ENCODE measurements at places on chromosomes 12 and 14.

GRCh38 chr12:66964629-66965028 lies 285.8 kb upstream of the GRIP1 start:
- no peak for DNase-seq

DNA sequence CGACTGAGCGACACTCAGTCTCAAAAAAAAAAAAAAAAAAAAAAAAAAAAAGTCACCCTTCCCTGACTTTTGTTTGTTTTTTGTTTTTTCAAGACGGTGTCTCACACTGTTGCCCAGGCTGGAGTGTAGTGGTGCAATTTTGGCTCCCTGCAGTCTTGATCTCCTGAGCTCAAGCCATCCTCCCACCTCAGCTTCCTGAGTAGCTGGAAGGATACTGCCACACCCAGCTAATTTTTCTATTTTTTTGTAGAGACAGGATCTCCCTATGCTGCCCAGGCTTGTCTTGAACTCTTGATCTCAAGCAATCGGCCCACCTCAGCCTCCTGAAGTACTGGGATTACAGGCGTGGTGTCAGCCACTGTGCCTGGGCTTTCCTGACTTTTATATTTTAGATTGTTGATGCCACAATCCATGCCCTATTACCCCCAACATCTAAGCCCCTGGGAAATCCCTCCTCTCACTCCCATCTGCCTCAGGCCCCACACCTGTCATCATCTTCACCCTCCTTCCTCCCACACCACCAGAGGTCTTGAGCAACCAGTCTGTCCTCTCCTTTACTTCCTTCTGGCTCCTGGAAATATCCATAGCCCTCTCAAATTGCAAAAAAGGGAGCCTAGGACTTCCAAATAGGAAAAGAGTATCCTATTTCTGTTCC lies 7.8 kb downstream of the IKZF4 start:
- no peak for DNase-seq

GRCh38 chr14:76589246-76589645 lies 172.0 kb upstream of the VASH1 start:
- DNase-seq = no peak

DNA sequence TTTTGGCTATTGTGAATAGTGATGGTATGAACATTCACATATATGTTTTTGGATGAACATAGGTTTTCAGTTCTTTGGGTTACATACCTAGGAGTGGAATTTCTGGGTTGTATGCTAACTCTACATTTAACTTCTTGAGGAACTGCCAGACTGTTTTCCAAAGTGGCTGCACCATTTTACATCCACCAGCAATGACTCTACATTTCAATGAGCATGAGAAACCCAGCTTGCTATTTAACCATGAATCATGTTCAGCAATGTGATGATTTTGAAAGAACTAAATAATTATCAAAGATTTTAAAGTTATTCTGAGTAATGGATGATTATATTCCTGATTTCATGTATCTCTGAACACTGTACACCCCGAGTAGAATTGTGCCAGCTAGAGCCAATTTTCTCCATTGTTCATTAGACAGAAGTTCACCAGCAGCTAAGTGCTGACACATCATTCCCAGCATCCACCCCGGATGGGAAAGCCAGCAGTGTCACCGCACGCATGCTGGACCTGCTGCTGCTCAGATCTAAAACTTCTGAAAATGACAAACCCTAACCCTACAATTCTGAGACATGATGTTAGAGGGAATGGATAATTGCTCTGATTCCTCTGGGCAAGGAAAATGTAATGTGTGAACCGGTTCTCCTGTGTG lies 13.3 kb upstream of the ANAPC5 start:
- no peak for DNase-seq

DNA sequence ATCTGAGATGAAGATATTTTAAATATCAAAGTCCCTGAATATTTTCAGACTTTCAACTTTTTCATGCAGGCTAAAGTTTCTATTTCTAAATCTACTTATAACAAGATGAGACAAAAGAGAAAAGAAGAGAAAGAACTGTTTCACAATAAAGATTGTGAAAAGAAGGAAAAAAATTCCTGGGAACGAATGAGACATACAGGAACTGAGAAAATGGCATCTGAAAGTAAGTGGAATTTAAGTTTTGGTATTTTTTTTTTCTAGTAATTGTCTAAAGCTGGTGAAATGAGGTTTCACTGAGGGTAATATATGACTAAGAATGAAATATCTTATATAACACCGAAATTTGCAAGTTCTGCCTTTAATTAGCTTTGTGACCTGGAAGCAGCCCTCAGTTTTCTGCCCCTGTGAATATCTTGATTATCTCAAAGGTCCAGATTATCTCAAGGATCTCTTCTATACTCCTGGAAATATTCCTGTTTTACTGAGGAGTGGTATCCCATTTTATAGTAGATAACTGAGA lies 55.7 kb upstream of the PRPF39 start:
- DNase-seq = no peak

- no peak for DNase-seq
These were observed 204.4 kb downstream of the ALX1 start for GRCh38 chr12:85484387-85484786.

GRCh38 chr14:20873370-20874177 lies 17.6 kb upstream of the RNASE3 start:
- DNase-seq = peak; percentile 92

- no peak for DNase-seq
These were observed 203.1 kb downstream of the AEBP2 start for GRCh38 chr12:19642345-19642744.

DNA sequence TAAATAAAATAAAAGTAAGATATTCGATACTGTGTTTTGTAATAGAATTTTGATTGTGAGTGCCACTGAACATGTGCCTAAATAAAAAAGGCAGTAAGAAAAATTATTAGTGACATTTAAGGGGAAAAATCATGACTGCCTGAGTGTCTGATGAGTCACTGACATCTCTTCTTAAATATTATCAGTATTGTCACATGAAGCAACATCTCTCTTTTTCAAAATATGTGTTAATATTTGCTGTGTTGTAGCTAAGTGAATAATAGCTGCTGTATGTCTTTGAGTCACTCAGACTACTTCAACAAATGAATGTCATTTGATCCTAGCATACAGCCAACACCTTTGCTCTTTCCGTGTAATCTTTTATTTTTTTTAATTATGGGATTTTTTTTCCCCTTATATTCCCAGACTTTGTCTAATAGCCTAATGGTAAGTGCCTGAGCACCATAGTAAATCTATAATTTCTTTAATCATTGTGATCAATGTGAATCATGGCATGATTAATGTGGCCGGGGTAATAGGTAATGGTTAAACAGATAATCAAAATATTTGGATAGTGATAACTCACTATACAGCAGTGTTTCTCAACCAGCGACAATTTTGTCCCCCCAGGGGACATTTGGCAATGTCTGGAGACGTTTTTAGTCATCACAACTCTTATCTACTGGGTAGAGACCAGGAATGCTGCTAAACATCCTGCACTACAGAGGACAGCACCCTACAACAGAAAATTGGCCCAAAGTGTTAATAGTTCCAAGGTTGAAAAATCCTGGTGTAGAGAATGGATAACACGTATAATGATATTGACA lies 11.7 kb upstream of the OTX2 start:
- no peak for DNase-seq

DNA sequence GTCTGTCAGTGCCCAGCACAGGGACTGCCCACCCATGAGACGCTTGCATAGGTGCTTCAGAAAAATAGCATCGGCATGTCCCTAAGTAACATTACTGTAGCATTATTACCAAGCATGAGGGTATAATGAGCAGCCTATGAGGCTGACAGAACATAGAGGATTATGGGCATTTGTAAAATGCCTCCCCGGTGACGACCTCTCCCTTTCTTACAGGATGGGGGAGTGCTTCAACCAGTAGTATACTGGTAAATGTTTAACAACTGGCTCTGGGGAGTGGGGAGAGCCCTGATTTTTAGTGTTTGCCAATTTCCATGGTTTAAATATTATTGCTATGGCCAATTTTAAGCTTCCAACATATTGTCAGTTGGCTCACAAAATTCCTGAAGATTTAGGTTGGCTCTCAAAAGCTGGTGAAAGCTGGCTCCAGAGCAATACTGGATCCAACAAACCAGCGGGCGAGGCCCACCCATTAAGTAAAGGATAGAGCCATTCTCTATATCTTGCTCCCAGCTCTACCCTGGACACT lies 104.5 kb downstream of the ETNK1 start:
- no peak for DNase-seq

DNA sequence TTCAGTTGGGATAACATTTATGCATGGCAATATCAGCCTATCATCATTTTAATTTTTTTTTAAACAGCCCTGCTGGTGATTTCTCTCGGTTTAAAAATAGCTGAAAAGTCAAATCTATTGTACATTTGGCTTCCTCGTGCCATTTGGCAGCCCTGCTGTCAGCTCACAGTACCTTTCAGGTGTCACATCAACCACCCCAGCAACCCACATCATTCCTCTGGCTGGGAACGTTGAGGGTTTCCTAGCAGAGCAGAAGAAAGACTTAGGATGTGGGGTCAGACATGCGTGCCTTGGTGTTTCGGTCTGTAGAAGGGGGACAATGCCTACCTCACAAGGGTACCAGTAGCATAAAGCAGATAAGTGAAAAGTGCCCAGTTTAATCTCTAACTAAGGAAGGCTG lies 15.8 kb downstream of the PEBP1 start:
- DNase-seq = no peak

GRCh38 chr14:33788161-33788560 lies 162.7 kb downstream of the EGLN3 start:
- no peak for DNase-seq

DNA sequence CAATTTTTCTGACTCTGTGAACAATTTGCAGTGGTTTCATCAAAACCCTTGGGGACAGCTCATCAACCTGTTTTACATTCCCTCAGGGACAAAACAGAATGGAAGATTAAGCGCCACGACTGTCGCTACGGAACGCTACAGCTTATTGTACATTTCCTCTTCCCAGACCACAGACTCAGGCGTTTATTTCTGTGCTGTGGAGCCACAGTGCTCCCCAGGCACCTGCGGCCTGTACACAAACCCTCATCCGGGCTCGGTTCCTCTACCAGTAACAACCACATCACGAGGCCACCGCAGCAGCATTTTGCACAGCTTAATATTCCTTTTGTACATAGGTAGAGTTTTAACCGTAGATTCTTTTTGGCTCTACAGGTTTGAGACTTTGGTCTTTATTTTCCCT lies 397.4 kb upstream of the OR4E1 start:
- no peak for DNase-seq

GRCh38 chr14:65933400-65934069 lies 521.0 kb downstream of the FUT8 start:
- no peak for DNase-seq

DNA sequence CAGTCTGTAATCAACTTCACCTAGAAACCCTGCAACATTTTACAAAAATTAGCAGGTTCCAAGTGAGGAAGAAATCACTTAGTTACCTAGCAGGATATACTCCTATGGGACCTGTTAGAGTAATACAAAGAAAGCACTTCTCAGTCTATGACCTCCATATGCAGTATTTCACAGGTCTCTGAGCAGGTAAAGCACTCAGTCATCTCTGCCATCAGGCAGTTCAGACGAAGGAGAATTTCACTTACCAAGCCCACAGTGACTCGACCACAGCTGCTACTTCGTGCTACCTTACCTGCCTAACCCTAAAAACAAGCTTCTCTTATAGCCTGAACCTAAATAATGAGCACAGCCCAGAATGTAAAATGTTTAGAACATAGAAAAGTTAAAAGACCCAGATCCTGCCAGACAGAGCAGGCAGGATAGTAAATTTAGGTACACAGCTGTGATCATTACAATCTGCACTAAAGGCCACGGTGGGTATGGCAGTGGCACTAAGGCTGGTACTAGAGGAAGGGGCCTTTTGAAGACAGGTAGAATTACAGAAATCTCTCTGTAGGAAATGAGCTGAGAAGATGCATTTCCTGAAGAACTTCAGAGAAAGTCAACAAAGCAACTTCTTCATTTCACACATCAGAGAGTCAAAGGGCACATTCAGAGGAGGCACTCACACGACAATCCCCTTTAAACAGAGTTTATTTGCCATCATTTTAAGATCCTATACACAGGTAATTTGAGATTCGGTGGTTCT lies 35.7 kb downstream of the DCAF5 start:
- DNase-seq = no peak

- no peak for DNase-seq
These were observed 58.0 kb downstream of the TMTC1 start for GRCh38 chr12:29725587-29726320.

DNA sequence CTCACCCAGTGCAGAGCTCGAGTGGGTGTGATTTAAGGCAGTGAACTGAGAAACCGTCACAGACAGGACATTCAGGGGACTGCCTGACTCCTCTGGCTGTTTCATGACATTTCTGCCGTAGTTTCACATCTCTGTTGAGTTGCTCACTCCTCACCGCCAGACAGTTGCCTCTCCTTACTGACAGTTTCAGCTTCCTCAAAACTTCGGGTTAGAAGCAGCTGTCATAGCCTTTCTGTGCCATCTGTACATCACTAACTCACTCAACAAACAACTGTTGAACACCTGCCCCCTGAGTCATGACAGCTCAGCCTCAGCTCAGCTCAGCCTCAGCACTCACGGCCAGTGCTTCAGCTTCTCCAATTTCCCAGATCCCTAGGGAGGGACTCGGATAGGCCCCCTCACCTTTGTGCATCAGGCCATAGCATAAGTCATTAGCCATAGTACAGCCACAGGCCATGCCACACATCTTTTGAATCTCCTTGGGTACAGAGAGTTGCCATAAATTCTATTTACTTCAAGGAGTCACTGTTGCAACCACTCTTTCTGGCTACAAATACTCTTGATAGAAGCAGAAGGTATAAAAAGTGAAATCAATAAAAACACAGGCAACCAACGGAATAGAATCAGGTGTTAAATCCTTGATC lies 6.2 kb upstream of the SLC15A4 start:
- DNase-seq = no peak

DNA sequence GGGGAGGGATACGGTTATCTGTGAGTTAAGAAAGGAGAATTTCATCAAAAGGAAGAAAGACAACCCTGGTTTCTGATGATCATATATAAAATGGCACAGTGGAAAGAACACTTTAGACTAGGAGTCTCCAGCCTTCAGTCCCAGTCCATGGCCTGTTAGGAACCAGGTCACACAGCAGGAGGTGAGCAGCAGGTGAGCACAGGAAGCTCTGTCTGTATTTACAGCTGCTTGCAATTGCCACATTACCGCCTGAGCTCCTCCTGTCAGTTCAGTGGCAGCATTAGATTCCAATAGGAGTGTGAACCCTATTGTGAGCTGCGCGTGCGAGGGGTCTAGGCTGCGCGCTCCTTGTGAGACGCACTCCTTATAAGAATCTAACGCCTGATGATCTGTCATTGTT lies 137.9 kb downstream of the BTG1 start:
- DNase-seq = no peak

GRCh38 chr12:68007466-68007865 lies 18.2 kb downstream of the IFNG-AS1 start:
- no peak for DNase-seq

- DNase-seq = peak; percentile 38
These were observed 54.9 kb downstream of the BEGAIN start for GRCh38 chr14:100532154-100532861.

DNA sequence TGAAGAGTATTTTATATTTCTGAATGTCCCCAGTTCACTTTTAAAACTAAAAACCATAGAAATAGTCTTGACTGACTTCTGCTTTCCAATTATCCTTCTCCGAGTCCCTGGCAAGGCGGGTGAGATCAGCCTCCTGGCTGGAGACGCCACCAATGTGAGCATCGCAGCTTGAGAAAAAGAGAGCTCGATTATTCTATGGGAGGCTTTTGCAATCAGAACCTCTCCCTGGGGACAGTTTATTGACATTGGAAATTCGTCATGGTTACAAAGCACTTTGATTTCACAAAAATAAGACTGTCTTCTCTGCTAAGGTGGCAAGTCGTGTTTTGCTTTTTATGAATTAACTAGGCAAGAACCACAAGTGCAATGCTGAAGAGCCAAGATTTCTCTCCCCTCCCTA lies 23.6 kb upstream of the GPHB5 start:
- DNase-seq = no peak

Data from activated CD8-positive, alpha-beta memory T cell treated with anti-CD3 and anti-CD28 coated beads for 24 hours (primary cell).